Ovary (tissue), 10 donors: ENCODE measurements at places on chromosomes 2 and 18. TPM values are rescaled to one million over a fixed set of nuclear protein-coding genes. Genes with fewer than 3 reads are reported as not detected.

DNA sequence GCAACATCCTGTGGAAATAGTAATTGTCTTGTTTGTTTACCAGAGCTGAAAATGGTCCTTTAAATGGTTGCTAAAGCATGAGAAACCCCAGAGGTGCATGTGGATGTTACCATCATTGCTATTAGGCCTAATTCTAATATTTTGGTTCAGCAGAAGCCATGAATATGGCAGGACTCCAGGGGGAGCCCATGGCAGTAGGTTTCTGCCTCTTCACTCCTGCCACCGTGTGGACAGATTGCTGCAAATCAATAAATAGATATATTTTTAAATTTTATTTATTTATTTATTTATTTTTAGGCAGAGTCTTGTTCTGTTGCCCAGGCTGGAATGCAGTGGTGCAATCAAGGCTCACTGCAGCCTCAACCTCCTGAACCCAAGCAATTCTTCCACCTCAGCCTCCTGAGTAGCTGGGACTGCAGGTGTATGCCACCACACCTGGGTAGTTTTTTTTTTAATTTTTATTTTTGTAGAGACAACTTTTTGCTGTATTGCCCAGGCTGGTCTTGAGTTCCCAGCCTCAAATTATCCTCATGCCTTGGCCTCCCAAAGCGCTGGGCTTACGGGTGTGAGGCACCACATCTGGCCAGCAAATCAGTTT lies 54.9 kb upstream of the CAPN13 start:
- no peak for DNase-seq

DNA sequence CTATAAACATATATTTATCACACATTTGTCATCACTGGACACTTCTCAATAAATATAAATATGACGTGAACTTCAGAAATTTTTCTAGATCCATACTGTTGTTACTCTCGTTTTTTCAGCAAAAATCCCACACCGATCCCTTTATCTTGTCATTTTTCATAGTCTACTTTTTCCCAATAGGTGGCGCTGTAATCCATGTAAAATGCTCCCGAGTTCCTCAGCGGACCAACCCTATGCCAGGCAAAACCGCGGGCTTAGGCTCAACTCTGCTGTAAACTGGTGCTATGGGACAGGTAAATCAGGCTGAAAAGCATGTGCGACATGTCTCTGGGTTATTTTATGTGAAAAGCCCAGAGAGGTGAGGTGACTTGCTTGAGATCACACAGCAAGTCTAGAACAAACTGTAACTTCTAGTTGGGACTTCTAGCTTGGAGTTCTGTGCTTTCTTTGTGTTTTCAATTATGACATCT lies 104.0 kb downstream of the COBLL1 start:
- DNase-seq = peak; percentile 60

GRCh38 chr2:62475172-62476011 lies 30.6 kb downstream of the TMEM17 start:
- no peak for DNase-seq

DNA sequence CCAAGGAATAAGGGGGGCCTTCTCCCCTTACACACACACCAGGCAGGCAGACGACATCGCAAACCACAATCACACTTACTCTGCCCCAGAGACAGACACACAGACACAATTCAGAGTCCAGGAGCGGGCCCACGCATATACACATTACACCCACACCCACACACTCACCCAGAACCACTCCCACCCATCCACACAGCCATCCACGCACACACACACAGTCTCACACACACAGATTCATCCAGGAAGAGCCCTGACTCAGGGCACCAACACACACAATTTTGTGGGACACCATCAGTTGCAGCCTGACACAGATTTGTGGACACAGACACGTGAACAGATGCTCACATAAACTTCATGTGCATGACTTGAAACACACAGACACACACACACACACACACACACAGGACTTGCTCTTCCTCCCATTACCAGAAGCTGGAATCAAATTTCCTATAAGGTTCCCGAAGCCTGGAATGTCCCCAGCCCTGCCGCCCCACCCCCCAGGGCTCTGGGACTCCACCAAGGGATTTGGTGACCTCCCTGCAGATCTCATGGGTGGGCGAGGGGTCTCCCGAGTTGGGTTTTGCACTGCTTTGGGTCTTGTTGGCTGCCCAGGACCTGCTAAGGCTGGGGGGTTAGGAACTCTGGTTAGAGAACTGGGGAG lies 23.5 kb downstream of the TNS1 start:
- peak; percentile 54 for DNase-seq

DNA sequence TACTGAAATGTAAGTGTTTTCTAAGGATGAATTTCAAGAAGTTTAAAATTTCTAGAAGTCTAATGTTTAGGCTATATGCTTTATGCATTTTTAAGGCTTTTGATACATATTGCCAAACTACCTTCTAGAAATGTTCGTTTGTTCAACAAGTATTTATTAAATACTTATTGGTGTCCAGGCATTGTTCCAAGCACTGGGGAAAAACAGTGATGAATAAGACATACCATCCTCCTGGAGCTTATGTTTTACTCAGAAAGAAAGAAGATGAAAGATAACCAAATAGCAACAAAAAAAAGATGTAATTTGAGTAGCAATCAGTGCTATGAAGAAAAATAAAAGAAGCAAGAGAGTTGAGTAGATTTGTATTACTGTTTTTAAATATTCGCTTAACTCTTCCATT lies 692.9 kb downstream of the SLC4A3 start:
- no peak for DNase-seq

DNA sequence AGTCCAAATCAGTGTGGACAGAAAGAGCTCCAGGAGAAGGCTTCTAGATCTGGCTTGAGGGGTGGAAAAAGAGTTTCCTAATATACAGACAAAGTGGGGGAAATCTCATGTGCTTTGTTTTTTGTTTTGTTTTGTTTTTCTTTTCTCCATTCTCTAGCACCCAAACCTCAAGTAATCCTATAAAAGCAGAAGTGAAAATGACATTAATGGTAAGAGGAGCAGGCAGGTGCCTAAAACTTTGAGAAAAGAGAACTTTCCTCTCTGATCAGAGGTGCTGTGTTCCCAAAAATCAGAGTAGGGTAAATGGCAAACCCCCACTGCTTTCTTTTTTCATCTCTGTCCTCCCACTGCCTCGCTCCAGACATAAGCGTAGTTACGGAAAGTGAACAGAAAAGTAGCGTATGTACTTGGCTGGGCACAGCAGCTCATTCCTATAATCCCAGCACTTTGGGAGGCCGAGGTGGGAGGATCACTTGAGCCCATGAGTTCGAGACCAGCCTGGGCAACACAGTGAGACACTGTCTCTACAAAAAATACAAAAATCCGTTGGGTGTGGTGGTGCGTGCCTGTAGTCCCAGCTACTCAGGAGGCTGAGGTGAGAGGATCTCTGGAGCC lies 77.8 kb downstream of the FAM161A start:
- no peak for DNase-seq

- DNase-seq = peak; percentile 64
Observed at GRCh38 chr2:234995332-234996068, 43.7 kb downstream of the SH3BP4 start.

GRCh38 chr2:241542278-241542605 lies 16.3 kb upstream of the BOK start:
- no peak for DNase-seq

DNA sequence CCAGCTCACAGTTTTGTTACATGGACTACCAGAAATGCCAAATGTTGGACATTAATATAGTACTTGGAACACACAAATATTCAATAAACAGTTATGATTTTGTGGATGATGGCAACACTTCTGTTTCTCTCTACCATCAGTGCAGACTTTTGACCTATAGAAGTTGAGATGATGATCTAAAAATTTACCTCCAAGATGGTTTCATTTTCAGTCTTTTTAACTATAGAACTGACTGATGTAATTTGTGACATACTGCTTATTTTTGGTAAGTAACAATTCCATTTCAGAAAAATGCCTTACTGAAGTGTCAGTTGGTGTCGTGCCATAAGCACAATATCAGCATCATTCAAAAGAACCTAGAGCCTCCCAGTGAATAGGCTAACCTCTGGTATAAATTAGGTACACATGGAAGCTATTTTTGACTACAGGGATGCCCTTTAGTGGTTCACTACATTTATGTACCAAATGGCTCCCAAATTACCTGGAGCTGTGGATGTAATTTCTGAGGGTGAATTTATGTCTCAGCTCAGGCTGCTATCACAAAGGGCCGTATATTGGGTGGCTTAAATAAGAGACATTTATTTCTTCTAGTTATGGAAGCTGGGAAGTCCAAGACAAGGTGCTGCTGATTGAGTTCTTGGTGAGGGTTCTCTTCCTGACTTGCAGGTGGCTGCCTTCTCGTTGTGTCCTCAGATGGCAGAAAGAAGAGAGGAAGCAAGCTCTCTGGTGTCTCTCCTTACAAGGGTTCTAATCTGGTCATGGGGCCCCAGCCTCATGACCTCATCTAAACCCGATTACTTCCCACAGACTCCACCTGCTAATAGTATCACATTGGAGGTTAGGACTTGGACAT lies 66.5 kb downstream of the ALPK2 start:
- DNase-seq = no peak

DNA sequence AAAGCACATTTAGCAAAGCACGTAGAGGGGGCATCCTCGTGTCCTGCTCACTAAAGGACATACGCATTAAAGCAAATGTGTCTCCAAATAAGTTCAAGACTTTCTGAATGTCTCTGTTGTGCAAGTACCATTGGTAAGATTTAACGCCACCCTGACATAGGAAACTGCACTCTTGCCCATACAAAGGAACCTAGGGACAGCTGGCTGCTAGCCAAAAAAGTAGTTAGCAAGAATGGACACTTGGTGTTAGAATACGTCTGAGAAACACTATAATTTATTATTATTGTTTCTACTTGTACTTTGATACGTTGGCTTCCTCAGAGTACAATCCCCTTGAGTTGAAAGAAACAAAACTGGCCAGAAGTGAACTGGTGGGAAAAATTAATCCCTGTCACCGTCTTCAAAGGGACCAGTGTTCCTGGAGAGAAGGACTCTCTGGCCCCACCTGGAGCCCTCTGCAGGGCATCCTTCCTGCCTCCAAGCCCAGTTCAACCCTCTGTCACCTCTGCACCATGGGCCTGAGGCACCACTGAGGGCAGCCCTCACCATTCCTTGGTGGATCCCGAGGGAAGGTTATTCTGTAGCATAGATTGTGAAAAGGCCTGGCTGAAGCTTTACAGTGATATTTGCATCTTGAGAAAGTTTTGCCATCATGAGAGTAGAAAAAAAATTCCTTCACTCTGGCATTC lies 51.4 kb upstream of the APCDD1 start:
- DNase-seq = no peak

The LHCGR gene
- total RNA-seq = 1.5 TPM

The FBXO48 gene
- 1.4 TPM for total RNA-seq

The SERPINB10 gene
- total RNA-seq = not detected

The ANKRD53 gene
- 5.7 TPM for total RNA-seq

The ACADL gene
- 9.9 TPM for total RNA-seq
